ENCODE measurements at places on chromosomes 16 and 17.
A peak's percentile ranks its signal among the peaks of the same experiment; 100 is the strongest.

GRCh38 chr17:73098919-73099318, 6.4 kb upstream of the SLC39A11 start:
- H3K27ac ChIP-seq = no peak overlapping the region
- no peak for DNase-seq
- H3K4me3 ChIP-seq = no peak overlapping the region
- no peaks in the 10 kb centered on the region for H3K36me3 ChIP-seq
- H3K27me3 ChIP-seq = peaks cover 2% of the 10 kb centered on the region
- H3K4me1 ChIP-seq = no peaks in the 10 kb centered on the region

GRCh38 chr17:35743626-35744328, 9.3 kb downstream of the GAS2L2 start:
- peaks cover 8% of the 10 kb centered on the region for H3K4me1 ChIP-seq
- H3K27me3 ChIP-seq = peaks cover 51% of the 10 kb centered on the region
- no peak overlapping the region for H3K4me3 ChIP-seq

DNA sequence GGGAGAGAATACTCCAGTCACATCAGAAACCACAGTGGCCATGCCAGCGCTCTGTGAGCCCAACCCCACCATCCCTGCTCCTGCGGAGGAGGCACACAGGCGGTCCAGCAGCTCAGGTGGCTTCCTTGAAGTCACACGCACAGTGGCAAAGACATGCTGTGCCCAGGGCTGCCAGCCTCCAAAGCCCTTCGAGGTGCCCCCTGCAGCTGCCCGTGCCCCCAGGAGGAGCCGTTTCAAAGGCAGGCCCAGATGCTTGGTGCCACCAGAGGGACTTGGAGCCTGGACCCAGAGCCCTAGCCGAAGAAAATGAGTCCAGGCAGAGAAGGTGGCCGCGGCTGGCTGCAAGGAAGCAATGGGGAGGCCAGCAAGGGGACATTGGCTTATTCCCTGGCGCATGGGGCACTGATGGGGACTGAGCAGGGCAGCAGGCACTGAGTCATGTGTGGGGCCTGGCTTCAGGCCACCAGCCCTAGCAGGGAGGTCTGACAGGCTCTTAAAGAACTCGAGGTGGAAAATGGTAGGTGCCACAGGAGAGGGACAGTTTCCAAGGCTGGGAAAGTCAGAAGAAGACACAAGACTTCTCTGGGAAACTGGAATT, 17.2 kb upstream of the CACNG1 start:
- no peak for DNase-seq
- peaks cover 6% of the 10 kb centered on the region for H3K4me1 ChIP-seq
- H3K36me3 ChIP-seq = no peaks in the 10 kb centered on the region
- no peaks in the 10 kb centered on the region for H3K27me3 ChIP-seq
- no peak overlapping the region for H3K27ac ChIP-seq

GRCh38 chr17:79655672-79656290, 44.9 kb upstream of the RBFOX3 start:
- no peak overlapping the region for H3K27ac ChIP-seq
- no peak overlapping the region for H3K4me3 ChIP-seq
- no peaks in the 10 kb centered on the region for H3K36me3 ChIP-seq
- no peaks in the 10 kb centered on the region for H3K4me1 ChIP-seq

GRCh38 chr17:70636517-70637133, 467.3 kb downstream of the KCNJ2 start:
- H3K36me3 ChIP-seq = no peaks in the 10 kb centered on the region
- no peak overlapping the region for H3K4me3 ChIP-seq
- no peaks in the 10 kb centered on the region for H3K27me3 ChIP-seq
- peak; percentile 73 for DNase-seq

DNA sequence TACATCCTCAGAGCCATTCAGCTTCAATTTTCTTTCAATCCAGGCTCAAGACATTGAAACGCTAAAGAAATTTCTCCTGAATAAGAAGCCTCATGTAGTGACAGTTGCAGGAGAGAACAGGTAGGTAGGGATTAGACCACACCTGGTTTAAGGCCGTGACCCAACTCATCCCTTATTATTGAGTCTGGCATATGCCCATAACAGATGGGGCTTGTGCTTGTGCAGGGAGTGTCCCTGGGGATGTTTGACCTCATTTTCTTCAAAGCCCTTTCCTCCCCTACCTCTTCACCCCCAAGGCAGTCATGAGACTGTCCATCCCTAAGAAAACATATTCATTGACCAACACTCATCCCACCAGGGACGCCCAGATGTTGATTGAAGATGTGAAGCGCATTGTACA, 24.3 kb downstream of the SUPT6H start:
- DNase-seq = no peak
- peaks cover 97% of the 10 kb centered on the region for H3K36me3 ChIP-seq
- no peaks in the 10 kb centered on the region for H3K27me3 ChIP-seq
- H3K27ac ChIP-seq = no peak overlapping the region
- H3K4me1 ChIP-seq = no peaks in the 10 kb centered on the region

- no peak overlapping the region for H3K4me3 ChIP-seq
- peak overlapping the region; percentile 13 for H3K27ac ChIP-seq
- H3K27me3 ChIP-seq = no peaks in the 10 kb centered on the region
- DNase-seq = peak; percentile 54
- H3K4me1 ChIP-seq = no peaks in the 10 kb centered on the region
These were observed 28.0 kb downstream of the PRKCB start for GRCh38 chr16:23863511-23864422.

GRCh38 chr16:80996688-80997138, 10.0 kb downstream of the CMC2 start:
- no peak overlapping the region for H3K4me3 ChIP-seq
- H3K36me3 ChIP-seq = no peaks in the 10 kb centered on the region
- no peak for DNase-seq
- H3K27me3 ChIP-seq = no peaks in the 10 kb centered on the region

DNA sequence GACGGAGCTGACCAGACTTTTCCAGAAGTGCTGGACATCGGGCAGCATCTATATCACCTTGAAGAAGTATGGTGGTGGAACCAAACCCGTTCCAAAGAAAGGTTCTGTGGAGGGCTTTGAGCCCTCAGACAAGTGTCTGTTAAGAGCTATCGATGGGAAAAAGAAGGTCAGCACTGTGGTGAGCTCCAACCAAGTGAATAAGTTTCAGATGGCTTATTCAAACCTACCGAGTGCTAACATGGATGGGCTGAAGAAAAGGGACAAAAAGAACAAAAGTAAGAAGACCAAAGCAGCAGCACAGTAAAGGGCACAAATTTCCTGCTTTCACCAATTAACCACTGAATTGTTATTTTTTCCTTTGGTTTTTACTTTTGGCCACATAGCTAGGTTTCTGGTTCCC, 6.9 kb downstream of the KAT7 start:
- H3K4me3 ChIP-seq = no peak overlapping the region
- no peaks in the 10 kb centered on the region for H3K27me3 ChIP-seq
- peaks cover 68% of the 10 kb centered on the region for H3K36me3 ChIP-seq
- no peaks in the 10 kb centered on the region for H3K4me1 ChIP-seq
- H3K27ac ChIP-seq = no peak overlapping the region

DNA sequence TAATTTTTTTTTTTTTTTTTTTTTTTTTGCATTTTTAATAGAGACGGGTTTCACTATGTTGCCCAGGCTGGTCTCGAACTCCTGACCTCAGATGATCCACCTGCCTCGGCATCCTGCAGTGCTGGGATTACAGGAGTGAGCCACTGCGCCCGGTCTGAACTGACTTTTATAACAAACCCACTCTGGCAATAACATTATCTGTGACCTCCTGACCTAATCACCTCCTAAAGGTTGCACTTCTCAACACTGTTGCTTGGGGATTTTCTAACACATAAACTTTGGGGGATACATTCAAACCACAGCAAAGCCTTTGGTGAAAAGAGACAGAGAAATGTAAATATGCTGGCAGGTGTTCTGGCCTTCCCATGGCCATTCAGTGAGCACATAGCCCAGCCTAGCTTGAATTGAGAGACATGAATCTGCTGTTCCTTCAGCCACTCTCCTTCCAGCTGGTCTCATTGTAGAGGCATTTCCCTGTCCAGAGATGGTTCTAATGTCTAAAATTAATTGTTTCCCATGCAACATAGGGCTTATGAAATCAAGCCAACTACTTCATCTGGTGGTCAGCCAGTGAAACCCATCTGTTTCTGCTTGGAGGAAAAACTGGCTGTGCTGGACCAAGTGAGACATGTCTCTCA, 28.3 kb downstream of the LYRM1 start:
- H3K27me3 ChIP-seq = no peaks in the 10 kb centered on the region
- no peaks in the 10 kb centered on the region for H3K4me1 ChIP-seq
- H3K27ac ChIP-seq = no peak overlapping the region
- no peak overlapping the region for H3K4me3 ChIP-seq
- peak; percentile 78 for DNase-seq
- H3K36me3 ChIP-seq = peaks cover 6% of the 10 kb centered on the region

DNA sequence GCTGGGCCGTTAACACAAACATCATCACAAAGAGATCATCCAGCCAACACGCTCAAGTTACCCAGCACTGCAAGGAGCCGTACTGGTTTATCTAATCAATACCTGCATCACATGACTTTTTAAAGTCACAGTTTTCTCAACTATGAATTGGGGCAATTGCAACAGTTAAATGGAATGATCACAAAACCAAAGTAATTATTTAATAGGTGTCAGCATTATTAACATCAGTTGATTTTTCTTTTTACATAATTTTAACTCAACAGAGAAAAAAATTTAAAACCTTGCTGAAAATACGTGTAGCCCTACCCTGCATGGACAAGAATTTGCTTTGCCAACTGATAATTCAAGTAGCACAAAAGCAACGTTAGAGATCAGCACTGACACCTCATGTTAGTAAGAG, 95.7 kb upstream of the SOX9 start:
- peaks cover 3% of the 10 kb centered on the region for H3K27me3 ChIP-seq
- no peak overlapping the region for H3K27ac ChIP-seq
- no peak overlapping the region for H3K4me3 ChIP-seq
- no peaks in the 10 kb centered on the region for H3K36me3 ChIP-seq
- DNase-seq = no peak
- peaks cover 3% of the 10 kb centered on the region for H3K4me1 ChIP-seq

- DNase-seq = no peak
- H3K27ac ChIP-seq = no peak overlapping the region
- no peaks in the 10 kb centered on the region for H3K36me3 ChIP-seq
- peaks cover 99% of the 10 kb centered on the region for H3K27me3 ChIP-seq
- H3K4me1 ChIP-seq = peaks cover 41% of the 10 kb centered on the region
- no peak overlapping the region for H3K4me3 ChIP-seq
These were observed 2.7 kb downstream of the DLX3 start for GRCh38 chr17:49992191-49992932.

DNA sequence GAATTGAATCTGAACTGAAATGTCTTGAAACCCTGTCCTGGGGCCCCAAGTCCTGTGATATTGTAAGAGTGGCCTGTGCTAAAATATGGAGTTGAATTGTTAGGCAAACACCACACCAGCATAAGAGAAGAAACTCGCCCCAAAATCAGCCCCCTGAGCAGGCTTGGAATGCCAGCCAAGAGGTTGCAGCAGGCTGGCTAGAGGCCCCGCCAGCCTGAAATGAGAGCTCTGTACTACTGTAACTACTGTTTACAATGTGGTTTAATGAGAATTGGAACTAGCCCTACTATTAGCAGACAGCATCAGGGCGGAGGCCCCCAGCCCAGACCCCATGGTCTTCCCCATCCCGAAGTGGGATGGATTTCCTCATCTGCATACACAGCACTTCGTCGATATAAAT, 23.7 kb downstream of the FBXO39 start:
- H3K4me1 ChIP-seq = no peaks in the 10 kb centered on the region
- H3K36me3 ChIP-seq = no peaks in the 10 kb centered on the region
- DNase-seq = no peak
- no peak overlapping the region for H3K4me3 ChIP-seq

DNA sequence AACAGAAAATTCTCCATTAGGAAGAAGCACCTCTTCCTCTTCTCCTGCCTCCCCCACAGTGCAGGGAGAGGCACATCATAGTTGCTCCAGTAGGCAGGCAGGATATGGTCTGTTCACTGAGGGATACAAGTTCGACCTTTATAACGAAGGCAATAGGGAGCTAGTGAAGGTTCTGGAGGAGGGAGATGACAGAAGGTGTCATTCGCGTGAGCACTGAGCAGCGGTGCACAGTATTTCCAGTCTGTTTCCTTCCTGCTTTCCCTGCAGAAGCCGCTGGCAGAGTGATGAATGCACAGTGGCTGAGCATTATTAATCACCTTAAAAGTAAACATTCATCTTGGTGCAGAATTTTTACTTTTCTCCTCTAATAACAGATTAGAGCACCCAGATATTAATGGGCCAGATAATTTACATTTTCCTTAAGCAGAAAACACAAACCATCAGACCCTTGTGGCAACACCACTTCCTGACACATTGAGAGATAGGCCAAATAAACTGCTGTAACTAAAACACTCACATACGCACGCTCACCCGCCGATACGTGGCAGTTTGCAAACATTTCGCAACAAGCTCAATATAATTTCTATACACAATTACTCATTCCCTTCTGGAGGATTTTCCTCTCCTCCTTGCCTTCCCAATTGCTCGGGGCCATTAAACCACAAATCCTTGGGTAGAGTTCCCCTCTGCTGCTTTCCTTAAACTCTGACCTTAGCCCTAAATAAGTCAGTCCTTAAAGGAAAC, 69.5 kb downstream of the AIPL1 start:
- H3K36me3 ChIP-seq = no peaks in the 10 kb centered on the region
- H3K27me3 ChIP-seq = no peaks in the 10 kb centered on the region
- H3K27ac ChIP-seq = no peak overlapping the region

- no peaks in the 10 kb centered on the region for H3K4me1 ChIP-seq
- H3K4me3 ChIP-seq = no peak overlapping the region
- DNase-seq = peak; percentile 51
- no peaks in the 10 kb centered on the region for H3K27me3 ChIP-seq
These were observed 63.3 kb upstream of the MTMR4 start for GRCh38 chr17:58577696-58578095.

DNA sequence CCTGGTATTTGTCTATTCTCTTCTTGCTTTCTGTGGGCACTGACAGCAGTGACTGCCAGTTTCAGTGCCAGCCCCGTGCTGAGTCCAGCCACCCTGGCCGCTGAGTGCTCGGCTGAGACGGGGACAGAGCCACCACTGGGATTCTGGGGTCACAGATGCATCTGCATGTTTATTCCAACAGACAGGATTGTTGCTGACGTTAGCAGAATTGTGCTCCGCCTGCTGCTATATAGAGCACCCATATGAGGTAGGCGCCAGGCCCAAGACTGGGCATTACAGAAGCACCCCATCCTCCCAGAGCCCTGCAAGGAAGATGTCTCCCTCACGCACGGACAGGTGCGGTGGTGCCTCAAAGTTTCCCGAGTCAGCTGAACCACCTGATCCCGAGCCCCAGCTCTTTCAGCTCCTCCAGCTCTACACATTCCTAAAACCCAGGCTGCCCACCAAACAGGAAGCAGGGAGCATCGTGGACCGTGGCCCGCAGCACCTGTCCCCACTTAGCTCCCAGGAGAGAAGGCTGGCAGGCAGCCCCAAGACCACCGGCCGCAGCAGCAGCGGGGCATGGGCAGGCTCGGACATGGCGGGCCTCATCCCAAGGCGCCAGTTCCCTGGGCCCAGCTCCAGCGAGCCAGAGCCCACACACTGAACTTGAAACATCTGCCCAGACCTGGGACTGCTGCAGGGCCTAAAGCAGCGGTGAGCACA, 44.9 kb upstream of the RASD1 start:
- no peak overlapping the region for H3K4me3 ChIP-seq
- no peaks in the 10 kb centered on the region for H3K36me3 ChIP-seq
- H3K27ac ChIP-seq = peak overlapping the region; percentile 25
